ENCODE measurements at places on chromosomes 12 and 14. TPM values are rescaled to one million over a fixed set of nuclear protein-coding genes. Genes with fewer than 3 reads are reported as not detected.

DNA sequence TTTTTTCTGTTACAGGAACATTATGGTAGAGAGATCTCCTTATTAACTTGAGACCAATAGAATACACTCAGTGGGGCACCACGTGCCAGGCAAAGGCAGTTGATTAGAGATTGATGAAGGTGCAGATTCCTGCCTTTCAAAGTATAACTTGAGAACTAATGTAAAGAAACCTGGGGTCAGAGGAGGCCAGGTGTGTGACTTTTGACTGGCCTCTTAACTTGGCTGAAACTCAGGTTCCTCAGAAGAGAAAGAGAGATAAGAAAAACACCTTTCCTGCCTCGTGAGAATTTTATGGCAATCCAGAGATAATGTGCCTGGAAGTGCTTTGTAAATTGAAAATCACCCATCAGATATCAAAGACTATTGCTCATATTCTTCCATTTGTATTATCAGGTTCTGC is 110.7 kb upstream of the GZMB start:
- no peak for ATAC-seq

DNA sequence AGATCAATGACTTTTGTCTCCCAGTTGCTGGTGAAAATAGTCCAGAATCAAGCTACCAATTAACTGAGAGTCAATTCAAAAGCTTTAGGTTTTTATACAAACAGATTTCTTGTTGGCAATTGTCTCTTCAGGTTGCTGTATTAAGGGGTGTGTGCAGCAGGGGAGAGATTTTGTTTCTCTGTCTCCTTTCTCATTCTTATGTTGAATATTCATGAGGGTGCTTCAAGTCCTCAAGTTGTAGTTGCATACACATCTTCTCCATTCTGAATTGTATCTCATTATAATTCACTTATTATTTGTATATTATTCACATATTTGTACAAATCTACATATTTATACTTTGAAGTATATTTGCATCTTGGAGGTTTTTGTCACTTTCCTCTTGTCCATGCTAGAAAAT is 126.7 kb upstream of the PTPRQ start:
- no peak for ATAC-seq

GRCh38 chr14:85280074-85280473 is 249.9 kb upstream of the FLRT2 start:
- ATAC-seq = no peak

PTPRO gene
- 2.3 TPM for total RNA-seq

LHX5 gene
- total RNA-seq = not detected

- ATAC-seq = no peak
Measured at GRCh38 chr14:85514487-85514886, 15.5 kb upstream of the FLRT2 start.

DNA sequence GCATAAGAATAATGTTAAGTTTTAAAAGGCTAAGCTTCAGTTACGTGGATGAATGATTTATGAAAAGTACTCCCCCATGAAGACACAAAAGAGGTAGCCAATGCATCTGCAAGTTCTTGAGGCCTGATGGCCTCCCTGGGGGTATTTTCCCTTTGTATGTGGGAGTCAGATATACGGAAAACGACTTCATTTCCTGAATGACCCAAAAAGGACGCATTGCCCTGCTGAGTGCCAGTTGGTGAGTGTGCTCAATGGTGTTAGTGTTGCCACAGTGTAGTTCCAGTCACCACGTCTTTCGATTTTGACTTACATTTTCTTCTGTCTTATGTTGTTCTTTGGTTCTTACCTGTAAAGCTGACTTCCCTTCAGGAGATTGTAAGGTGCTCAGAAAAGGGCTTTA is 8.0 kb downstream of the ETV6 start:
- ATAC-seq = peak; percentile 47

CCNB1IP1 gene
- 53.5 TPM for total RNA-seq

DNA sequence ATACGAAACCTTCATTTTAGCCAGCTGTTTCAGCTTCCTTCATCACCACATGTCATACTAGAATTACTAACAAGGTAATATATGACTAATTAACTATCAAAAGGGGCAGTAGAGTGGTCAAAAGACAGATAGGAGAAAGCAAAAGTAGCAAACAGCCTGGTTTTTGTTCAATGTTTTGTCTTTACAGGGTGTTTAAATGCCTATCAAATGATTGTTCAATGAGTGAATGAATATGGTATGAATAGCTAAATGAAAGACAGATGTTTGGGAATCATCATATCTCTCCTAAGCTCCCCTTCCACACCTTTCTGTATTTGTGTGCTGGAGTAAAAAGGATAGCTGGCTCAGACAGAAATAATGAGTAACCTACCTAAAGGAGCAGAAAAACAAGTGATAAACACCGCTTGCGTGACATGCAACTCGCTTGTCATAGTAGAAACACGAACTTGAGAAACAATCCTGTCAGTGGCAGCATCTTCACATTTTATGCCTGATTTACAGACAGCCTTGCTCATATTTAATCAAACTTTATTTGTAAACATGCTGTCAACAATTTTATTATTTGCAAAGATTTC is 34.2 kb downstream of the ABCC9 start:
- ATAC-seq = no peak
